ENCODE measurements at places on chromosomes 11 and 22.

DNA sequence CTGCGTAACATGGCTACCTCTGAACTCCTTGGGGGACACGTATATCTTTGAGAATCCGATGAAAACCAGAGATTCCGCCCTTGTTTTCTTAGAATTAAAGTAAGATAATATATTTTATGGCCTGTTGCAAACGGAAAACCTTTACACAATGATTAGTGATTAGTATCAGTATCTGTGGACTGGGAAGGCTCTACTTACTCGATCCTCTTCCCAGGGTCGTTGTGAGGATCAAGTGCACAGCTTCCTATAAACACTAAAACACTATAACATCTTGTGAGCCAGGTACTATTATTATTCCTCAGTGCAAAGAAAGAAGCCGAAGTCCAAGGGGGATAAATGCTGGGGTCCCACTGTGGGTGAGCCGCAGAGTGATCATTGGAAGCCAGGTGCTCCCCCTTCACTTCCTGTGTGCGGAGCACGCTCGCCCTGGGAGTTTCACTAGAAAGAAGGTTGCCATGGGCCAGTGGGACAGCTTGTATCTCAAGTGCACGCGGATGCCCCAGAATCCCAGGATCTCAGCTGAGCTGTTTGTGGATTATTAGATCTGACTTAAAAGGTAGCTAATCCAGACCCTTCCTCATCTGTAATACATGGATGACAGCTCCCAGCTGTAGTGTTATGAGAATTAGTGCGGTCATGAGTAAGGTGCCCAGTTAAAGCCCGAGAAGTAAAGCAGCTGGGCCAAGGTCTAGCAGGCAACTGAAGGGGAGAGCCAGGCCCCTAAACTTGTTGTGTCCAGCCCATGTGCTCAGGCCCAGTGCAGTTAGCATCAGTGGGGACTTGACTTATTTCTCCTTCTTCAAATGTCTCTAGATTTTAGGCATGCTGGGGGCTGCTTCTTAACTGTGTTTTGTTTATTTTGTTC, 839 bp downstream of the CBY1 start:
- no peak for DNase-seq

GRCh38 chr11:10208131-10208575, 85.9 kb downstream of the SBF2 start:
- DNase-seq, result no peak

- DNase-seq, result no peak
These were observed 73.9 kb downstream of the LRRC32 start for GRCh38 chr11:76596652-76597051.

DNA sequence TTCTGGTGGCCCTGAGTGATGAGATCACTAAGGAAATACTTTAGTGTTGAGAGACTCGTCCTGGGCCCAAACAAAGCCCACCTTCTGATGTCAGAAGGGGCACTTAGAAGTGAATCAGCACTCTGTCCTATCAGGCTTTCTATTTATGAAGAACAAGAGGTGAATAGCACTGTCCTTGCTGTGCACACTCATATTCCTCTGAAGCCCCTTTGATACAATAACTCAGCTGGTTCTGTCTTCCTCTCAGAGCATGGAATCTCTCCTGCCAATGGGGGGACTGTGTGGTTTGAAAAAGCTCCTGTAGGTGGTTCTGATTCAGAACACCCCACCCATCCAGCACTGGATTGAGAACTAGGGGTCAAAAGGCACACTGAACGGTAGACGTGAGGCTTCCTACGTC, 348.1 kb downstream of the ETS1 start:
- no peak for DNase-seq

DNA sequence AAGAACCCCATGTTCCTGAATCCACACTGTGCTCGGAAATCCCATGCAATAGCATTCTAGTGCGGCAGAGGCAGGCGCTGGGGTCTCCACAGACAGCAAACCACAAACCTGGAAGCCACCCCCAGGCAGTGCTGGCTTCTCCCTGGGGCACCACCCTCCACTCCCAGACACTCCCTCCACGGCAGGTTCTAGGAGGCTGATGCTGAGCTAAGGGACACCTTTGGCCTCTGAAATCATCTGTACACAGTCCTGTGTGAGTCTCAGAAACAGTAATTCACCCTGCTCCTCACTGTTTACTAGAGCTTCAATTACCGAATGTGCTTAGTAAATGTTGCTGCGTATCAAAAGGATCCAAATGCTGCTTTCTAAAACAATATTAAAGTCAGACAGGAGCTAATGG, 129.3 kb downstream of the EFCAB6 start:
- no peak for DNase-seq

DNA sequence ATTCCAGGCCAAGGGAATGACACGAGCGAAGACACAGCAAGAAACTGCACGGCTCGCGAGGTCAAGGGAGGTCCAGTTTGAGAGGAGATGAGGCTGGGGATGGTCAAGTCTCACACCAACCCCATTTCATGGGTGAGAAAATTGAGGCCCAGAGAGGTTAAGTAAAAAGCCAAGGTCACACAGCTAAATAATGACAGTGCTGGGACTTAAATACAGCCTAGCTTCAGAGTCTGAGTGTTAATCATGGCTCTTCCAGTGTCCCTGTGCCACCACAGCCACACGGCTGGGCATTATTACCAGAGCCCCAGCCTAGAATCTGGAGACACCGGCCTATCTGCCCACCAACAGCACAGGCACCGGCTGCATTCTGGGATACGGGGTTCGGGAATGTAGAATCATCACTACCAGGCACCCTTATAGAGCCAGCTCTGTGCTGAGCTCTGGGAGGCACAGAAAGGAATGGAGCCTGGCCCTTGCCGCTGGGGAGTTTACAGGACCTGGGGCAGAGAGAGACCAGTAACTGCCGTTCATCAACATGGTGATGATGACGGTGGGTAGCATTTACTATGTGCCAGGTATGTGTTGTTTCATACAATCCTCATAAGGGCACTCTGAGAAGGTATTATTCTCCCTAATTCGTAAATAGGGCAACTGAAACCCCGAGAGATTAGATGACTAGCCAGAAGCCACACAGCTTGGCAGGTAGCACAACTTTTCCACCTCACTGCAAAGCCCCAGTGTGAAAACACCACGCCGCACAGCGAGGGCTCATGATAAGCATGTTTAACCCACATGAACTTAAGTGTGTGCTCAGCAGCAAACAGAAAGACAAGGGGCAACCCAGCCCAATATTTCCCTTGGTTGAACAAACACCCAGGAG, 51.8 kb downstream of the CD6 start:
- peak; percentile 55 for DNase-seq

- no peak for DNase-seq
These were observed 629.0 kb downstream of the TBC1D22A start for GRCh38 chr22:47391169-47392053.

- DNase-seq, result no peak
These were observed 3.0 kb downstream of the LIMK2 start for GRCh38 chr22:31215018-31215535.

GRCh38 chr11:288478-289397, at the start of gene PGGHG:
TSS of gene PGGHG (plus strand) at chr11:289126. CDS start at chr11:289817, 691 bp downstream.
- no peak for DNase-seq

- no peak for DNase-seq
These were observed 450.4 kb downstream of the OPCML start for GRCh38 chr11:133081730-133082452.

DNA sequence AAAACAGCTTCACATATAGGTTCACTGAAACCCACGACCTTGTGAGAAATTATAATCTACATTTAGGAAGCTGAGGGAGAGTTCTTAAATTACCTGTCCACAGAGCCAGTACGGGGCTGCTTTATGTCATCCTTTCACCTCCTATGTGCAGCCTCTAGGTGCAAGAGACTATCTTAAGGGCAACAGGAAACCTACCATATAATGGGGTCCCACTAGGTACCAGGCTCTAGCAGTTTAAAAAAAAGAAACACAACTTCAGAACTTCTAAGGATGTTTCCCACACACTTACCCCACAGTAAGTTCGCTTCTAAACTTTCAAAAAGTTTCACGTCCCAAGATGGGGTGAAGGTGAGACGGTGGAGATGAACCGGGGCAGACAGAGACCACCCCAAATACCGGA, 573 bp downstream of the STK33 start:
- DNase-seq, result no peak

GRCh38 chr11:57566005-57566904, 1.2 kb downstream of the UBE2L6 start:
- peak; percentile 13 for DNase-seq
